ENCODE measurements at places on chromosomes 5 and 9. TPM values are rescaled to one million over a fixed set of nuclear protein-coding genes. Genes with fewer than 3 reads are reported as not detected.

- peak; percentile 85 for DNase-seq
Observed at GRCh38 chr9:137029058-137029936, 1.3 kb upstream of the ABCA2 start.

DNA sequence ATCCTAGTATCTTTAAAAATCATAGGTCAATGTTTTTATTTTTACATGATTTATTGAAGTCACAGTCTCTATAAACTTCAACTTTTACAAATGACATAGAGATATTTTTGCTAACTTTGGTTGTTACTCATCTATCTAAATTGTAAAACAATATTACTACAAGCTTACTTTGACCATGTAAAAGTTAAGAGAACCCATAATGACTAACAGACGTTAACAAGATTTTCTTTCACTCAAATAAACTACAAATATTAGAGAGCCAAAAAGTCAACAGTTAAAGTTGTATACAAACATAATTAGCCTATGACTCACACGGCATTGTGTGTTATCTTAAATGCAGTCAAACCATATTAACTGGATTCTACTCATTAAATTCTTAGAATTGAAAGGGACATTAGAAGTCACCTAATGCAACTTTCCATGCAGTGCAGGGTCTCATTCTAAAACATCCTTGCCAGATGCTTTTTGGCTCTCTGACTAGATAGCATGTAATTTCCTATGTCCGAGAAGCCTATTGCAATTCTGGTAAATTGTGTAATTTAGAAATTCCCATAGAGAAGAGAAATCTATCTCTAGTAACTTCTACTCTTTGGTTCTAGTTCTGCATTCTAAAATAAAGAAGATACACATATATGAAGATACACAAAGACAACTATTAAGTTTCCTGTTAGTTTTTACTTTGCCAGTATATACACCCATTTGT, 42.2 kb upstream of the UGT3A2 start:
- DNase-seq, result no peak

- DNase-seq, result peak; percentile 15
Observed at GRCh38 chr9:21160178-21160577, 6.3 kb downstream of the IFNA21 start.

- peak; percentile 38 for DNase-seq
Observed at GRCh38 chr5:141349917-141350619, at the start of gene PCDHGB1. TSS of gene PCDHGB1 (plus strand) at chr5:141350099. CDS start at chr5:141350261, 162 bp downstream.

- no peak for DNase-seq
Observed at GRCh38 chr5:102715082-102715807, 39.9 kb upstream of the PAM start.

- DNase-seq, result no peak
Observed at GRCh38 chr5:125199373-125199772, 452.9 kb upstream of the ZNF608 start.

TTC39B gene
- 30.8 TPM for total RNA-seq

TAF1L gene
- total RNA-seq, result not detected
